CD4-positive, alpha-beta T cell treated with Interferon gamma for 1 hour (primary cell): ENCODE measurements at places on chromosomes 2 and 18.

- no peak for DNase-seq
Observed at GRCh38 chr18:79884294-79884962, 67.0 kb downstream of the SLC66A2 start.

DNA sequence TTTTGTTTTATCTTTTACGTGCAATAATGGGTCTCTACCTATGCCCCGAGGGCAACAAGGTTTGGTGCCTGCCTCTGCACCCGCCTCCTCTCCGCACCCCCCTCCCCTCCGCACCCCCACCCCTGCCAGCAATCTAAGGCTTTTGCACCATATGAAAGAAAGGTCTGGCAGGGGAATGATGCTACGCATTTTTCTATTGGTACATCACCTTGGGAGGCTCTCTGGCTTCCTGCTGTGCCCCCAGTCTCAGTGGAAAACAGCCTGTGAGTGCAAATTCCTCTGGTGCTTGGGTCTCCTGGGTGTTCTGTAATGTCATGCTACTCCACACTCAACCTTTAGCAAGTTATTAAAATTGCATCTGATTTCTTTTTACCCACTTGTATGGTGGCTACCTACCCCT is 161.3 kb upstream of the SMAD7 start:
- no peak for DNase-seq

DNA sequence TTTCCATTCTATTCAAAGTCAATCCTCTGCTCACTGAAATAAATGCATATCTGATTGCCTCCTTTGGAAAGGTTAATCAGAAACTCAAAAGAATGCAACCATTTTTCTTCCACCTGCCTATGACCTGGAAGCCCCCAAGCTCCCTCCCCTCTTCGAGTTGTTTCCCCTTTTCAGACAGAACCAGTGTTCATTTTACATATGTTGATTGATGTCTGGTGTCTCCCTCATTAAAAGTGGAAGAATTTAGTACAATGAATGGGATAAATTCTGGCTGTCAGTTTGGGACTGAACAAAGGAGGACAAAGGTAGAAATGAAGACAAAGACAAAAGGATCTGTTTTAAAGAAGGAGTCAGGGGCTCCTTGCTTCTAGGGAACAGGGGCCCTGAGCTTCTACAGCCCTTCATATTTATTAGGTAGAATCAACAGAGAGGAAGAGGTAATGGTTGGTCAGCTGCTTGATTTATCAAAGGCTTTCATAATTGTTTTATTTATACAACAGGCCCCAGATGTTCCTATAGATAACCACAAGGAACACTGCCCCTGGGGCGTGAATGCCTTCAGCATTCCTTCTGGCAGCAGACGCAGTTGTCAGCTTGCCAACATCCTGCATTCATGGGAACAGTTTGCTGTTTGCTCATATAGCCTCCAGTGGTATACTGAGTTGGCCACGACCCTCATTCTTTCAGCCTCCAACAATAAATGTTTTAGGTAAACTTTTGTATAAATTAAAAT is 949.8 kb upstream of the LRATD1 start:
- no peak for DNase-seq

GRCh38 chr18:45856531-45856930 is 31.1 kb downstream of the SIGLEC15 start:
- no peak for DNase-seq

- DNase-seq = no peak
Observed at GRCh38 chr2:96359866-96360265, 24.3 kb downstream of the NCAPH start.

GRCh38 chr2:199303728-199304177 is 154.0 kb downstream of the SATB2 start:
- DNase-seq = no peak

- DNase-seq = no peak
Observed at GRCh38 chr2:5777131-5777535, 84.9 kb downstream of the SOX11 start.

DNA sequence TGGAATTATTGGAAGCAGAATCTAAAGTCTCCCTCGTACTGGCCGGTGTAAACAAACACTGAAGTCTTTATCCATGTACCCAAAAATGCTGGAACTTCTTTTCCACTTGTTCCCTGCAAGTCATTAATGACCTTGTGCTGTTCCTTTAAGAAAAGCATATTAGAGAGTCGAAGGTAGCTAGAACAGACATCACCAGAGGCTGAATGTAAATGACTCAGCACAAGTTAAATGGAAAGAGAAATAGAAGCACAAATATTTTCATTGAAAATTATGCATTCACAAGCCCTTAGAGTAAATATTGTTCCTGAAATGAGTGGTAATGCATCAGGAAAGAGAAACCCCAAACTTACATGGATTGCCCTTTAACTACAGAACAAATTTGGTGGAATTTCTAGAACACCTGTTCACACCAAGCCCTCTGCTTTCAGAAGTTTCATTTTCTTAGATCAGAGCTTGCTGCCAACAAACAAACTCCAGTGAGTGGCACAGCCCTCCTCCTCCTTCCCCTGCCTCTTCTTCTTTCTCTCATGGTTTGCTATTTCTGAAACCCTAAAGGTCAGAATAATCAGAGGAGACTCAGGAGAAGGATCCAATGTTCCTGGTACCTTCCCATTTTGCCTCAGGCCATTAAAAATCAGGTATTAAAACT is 264.3 kb downstream of the TXNL1 start:
- DNase-seq = no peak

DNA sequence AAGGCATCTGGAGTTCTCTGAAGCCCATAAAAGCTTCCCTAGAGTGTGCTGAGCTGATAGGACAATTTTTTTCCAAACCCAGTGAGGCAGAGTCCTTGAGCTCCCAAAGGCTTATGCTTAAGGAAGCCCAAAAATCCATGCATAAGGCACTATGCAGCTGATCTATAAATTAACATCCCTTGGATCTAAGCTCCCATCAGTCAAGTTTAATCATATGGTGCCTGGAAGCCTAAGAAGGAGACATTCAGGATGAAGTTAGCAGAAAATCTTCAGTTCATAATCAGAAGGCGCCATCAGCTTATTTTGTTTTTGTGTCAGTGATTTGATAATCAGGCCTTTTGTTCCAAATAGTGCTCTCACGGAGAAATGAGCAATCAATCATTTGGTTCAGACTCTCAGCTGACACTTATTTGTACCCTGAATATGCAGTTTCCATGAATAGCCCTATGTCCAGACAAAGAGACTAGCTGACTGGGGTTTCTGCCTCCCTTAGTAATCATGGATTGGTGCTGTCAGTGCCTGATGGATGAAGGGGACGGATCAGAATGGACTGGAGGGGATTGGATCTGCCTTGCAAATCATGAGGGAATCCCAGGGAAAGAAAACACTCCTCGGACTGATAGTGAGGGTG is 464.8 kb upstream of the RGPD4 start:
- DNase-seq = no peak

- DNase-seq = no peak
Observed at GRCh38 chr2:53740170-53740569, 27.4 kb upstream of the CHAC2 start.

GRCh38 chr2:120526997-120527945 is 181.3 kb downstream of the INHBB start:
- DNase-seq = no peak

DNA sequence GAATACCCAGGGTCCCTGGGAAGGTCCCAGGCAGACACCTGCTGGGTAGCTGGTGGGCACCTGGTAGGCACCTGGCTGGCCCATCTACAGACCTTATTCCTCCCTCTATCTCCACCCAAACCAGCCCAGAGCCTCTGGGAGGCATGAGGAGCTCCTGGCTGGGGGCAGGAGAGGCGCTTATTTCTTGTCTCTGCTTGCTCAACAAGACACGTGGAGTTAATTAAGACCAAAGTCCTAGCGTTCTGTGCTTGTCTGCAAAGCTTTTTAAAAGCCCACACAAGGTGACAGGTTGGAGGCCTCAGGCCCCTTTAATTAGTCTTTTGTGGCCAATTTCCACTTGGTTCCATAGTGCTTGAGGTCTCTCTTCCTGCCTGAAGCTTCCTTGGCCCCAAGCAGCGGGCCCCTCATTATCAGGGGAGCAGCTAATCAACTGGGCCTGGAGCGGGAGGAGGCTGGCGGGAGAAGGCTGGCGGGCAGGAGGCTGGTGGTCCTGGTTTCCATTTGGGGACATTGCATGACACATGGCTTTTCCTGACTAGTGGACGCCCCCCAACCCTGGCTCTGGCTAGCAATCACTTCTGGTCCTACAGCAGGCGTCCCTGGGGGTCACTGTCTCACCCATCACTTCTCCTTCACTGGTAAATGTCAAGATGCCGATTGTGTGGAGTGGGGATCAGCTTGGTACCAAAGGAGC is 65.4 kb upstream of the HDAC4 start:
- DNase-seq = no peak

- no peak for DNase-seq
Observed at GRCh38 chr2:68046224-68046623, 16.6 kb downstream of the C1D start.

DNA sequence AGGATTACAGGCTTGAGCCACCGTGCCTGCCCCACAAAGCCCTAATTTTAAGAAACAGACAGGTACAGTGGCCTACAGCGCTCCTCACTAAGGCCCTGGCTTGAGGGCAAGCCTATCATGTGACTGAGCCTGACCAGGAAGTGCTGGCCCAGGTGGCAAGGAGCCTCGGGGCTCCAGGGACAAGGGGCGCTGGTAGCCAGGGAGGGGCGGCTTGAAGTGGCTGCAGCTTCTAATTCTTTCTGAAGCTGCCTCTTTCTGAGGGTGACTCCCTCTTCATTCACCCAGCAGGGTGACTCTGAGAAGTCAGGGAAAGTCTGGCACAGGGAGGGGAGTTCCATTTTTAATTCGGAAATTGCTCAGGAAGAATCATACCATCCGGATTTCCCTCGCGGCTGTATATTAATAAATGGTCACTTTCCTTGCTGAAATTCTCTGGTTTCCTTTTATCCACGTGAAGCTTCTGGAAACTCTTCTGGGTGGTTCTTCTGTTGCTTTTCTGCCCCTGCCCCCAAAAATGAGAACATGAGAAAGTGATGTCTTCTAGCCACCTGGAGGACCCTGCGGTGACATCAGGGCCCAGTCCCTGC is 115.7 kb downstream of the FAM210A start:
- DNase-seq = no peak

DNA sequence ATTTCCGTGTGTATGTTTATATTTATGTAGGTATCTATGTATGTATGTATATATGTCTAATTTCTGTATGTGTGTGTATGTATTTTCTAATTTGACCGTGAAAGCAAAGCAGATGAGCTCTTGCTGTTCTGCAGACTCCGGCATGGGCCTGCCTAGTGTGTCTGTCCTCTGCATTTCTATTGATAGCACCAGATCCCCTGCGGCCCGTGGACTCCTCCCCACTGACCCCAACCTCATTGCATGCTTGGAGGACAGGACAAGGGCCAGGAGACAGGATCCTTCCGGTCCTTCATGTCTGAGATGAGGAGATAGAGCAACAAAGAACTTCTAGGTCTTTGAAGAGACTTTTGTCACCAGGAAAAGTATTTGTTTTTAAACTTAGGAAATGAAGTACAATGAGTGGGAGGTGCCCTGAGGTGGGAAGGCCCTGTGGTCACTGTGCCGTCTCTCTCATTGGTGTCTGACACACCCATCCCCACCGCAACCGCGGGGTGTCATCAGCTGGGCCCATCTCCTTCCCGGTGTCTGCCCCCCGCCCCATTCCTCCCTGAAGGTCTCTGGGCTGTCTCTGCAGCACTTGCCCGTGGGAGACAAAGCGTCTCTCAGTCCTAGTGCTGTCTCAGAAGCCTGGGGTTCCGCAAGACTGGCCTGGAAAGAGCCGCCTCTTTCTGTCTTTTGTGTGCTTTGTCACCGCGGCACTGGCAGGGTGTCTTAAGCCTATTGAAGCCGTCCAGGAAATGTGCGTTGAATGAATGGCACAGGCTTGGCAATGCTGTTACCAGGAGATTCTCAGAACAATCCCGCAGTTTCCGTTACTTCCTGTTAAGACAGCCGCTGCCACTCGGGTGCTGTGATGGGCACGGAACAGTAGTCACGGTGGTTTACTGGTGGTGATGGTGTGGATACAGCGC is 216.4 kb downstream of the AGAP1 start:
- DNase-seq = no peak

GRCh38 chr2:104781151-104781550 is 72.8 kb upstream of the POU3F3 start:
- no peak for DNase-seq

DNA sequence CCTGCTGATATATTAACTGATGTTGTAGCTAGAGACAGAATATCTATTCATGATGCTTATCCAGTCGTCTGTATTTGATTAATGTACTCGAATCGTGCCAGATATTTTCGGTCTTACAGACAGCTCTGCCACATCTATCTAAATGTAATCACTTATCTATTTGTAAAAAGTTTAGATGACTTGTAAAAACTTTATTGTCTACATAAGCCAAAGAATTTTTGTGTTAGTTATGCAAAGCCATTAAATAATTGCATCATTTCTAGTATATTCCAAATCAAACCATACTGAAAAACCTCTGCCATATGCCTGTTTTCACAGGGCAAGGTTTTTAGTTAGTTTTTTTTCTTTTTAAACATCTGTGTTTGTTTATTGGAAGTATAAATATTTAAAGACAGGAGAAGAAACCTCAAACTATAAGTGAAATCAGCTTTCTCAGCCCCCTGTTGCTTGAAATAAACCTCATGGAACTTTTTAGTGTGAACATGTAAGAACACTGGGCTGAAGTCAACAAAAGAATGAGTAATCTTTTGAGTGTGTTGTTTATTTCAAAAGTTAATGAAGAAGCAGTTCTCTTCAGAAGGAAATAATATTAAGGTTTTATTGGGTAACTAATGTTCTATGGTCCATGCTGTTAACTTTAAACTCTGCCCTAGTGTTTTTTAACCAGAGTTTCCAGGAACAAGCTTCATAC is 657.6 kb upstream of the SYT4 start:
- no peak for DNase-seq

- peak; percentile 67 for DNase-seq
Observed at GRCh38 chr2:224909885-224910573, 132.2 kb downstream of the DOCK10 start.

DNA sequence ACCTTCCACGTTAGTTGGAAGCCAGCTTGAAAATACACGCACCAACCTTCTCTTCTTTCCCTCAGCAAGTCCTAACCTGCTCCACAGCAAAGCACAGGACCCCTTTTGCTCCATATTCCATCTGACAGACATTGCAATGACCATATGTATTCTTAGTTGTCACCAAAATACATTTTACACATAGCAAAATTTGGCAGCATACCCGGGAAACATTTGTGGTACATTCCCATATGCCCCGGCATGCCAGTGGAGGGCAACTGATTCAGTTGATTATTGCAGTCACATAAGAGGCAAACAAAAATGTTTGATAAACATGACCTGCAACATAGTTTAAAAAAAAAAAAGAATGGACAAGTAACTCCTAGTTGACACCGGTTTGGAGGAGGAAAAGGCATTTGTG is 202.1 kb upstream of the UBE2E3 start:
- no peak for DNase-seq

DNA sequence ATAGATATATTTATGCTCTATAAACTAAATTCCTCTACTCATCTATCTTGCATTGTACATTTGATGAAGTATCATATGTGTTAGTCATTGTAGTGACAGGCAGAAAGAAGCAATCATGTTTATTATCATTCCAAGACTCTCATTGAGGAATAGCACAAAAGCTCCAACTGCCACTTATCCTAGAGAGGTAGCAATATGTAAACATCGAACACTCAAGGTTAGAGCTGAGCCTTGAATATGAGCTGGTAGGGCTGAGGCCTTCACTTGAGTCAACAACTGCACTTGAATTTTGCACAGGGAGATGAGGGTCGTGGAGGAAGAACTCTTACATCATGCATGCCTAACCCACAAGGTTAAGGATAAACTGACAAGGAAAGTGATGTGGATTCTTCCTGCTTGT is 900.9 kb downstream of the CPS1 start:
- DNase-seq = no peak
